ENCODE measurements at places on chromosomes 2 and 18.

- peaks cover 72% of the 10 kb centered on the region for H3K36me3 ChIP-seq
- H3K4me1 ChIP-seq = peaks cover 4% of the 10 kb centered on the region
- H3K4me3 ChIP-seq = no peak overlapping the region
- no peak overlapping the region for H3K27ac ChIP-seq
- H3K27me3 ChIP-seq = no peaks in the 10 kb centered on the region
- no peak for DNase-seq
Measured at GRCh38 chr2:108454440-108454839, 5.4 kb downstream of the GCC2 start.

DNA sequence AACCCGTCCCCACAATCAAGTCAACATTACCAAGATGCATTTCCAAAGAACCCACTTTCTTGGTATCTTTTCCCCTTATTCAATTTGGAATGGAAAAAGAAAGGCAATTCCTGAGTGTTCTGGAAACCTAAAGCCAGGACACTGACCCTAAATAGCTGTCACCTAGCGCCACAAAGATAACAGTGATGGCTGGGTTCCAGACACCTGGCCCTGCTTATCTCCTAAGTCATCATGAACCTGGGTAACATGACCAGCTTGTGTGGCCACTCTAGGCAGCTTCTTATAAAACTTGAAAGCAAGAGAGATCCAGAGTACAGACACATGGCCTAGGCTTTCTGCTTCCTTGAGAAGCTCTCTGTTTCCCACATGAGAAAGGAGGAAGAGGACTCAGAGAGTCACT is 95.4 kb downstream of the BOD1L2 start:
- no peak overlapping the region for H3K4me3 ChIP-seq
- H3K27ac ChIP-seq = no peak overlapping the region
- DNase-seq = no peak
- H3K4me1 ChIP-seq = no peaks in the 10 kb centered on the region

DNA sequence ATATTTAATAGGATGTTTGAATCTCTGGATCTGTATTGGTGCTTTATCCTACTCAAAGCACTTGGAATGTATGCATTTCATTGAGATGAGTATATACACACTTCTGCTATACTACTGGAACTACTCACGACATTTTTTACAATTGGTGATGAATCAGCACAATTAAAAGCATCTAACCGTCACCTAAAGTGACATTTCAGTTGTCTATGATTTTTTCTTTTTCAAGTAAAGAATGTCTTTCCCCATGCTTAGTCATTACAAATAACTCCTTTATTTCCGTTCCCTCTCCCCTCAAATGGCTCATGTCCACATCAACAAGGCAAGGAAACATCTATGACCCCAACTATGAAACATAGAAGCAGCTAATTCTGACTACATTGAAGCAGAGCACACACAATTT is 77.3 kb downstream of the CLIP4 start:
- no peak for DNase-seq
- H3K4me3 ChIP-seq = no peak overlapping the region
- H3K27ac ChIP-seq = no peak overlapping the region
- no peaks in the 10 kb centered on the region for H3K27me3 ChIP-seq
- no peaks in the 10 kb centered on the region for H3K36me3 ChIP-seq

GRCh38 chr2:62334440-62335058 is 138.6 kb downstream of the B3GNT2 start:
- no peaks in the 10 kb centered on the region for H3K27me3 ChIP-seq
- no peaks in the 10 kb centered on the region for H3K4me1 ChIP-seq
- DNase-seq = no peak
- H3K4me3 ChIP-seq = no peak overlapping the region

- H3K27ac ChIP-seq = peak overlapping the region; percentile 23
- no peaks in the 10 kb centered on the region for H3K27me3 ChIP-seq
- peaks cover 10% of the 10 kb centered on the region for H3K36me3 ChIP-seq
- peaks cover 37% of the 10 kb centered on the region for H3K4me1 ChIP-seq
- no peak overlapping the region for H3K4me3 ChIP-seq
Measured at GRCh38 chr2:36477746-36478145, 120.2 kb downstream of the FEZ2 start.

DNA sequence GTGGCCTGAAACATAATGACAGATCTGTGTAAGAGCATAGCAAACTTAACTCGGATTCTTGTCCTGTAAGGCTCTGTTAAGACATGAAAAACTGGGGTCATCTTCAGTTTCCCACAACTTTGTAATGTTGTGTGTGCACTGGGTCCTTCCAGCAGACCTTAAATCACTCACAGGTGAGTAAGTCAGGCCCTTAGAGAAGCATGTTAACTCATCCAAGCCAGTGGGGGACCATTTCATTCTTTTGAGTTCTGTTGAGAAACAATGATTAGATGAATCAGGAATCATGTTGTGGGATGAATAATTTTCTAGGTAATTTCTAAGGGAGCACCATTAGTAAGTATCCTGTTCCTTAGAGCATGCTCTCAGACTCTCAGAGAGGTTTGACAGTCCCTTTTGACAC is 167.1 kb downstream of the ESCO1 start:
- H3K27me3 ChIP-seq = no peaks in the 10 kb centered on the region
- no peaks in the 10 kb centered on the region for H3K4me1 ChIP-seq
- no peak overlapping the region for H3K27ac ChIP-seq
- no peak for DNase-seq
- no peaks in the 10 kb centered on the region for H3K36me3 ChIP-seq

DNA sequence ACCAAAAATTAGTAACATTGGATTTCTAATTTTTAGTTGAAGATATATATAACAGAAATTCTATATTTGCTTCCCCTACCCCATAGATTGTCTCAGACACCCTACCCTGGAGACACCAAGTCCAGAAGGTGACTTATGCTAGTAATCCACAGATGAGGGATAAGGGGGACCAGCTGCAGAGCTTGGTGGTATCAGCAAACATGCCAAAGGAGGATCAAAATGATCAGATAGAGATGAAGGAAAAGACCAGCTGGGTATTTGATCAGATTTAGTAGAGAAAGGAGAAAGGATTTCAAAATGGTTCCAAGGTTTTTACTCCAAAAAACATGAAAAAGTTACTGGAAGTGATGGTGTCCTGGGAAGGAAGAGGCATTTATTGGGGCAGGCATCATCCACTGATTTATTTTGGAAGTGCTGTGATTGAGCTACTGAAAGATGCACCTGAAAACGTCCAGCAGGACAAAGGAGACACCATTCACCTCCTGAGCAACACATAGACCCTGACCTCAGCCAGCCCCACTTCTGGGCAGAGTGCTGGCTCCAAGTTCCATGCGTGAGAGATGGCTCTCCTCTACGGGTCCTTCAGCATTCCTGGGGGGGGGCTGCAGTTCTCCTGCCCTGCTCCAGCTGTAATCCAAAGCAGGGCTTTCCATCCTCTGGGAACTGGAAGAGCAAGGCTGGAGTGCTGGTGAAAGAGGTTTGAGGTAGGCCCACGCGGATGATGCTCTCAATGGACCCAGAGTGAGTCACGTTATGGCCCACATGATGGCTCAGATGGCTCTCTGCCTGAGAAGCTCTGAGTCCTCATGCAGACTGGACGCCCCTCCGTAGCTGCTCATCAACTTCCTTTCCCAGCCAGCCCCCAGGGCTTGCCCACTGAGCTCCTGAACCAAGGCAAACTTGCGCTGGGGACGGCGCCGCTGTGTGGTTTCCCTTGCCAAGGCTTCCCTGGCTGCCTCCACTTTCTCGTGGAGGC is 3.7 kb upstream of the LRRFIP1 start:
- no peak for DNase-seq
- H3K4me3 ChIP-seq = no peak overlapping the region
- H3K36me3 ChIP-seq = no peaks in the 10 kb centered on the region
- no peaks in the 10 kb centered on the region for H3K27me3 ChIP-seq
- no peak overlapping the region for H3K27ac ChIP-seq

- no peak overlapping the region for H3K27ac ChIP-seq
- no peaks in the 10 kb centered on the region for H3K27me3 ChIP-seq
- DNase-seq = no peak
- no peak overlapping the region for H3K4me3 ChIP-seq
- no peaks in the 10 kb centered on the region for H3K36me3 ChIP-seq
Measured at GRCh38 chr18:70705831-70706416, 417.1 kb downstream of the SOCS6 start.

- H3K27ac ChIP-seq = no peak overlapping the region
- no peak overlapping the region for H3K4me3 ChIP-seq
- H3K36me3 ChIP-seq = no peaks in the 10 kb centered on the region
- DNase-seq = no peak
- no peaks in the 10 kb centered on the region for H3K4me1 ChIP-seq
Measured at GRCh38 chr2:16281451-16282335, 341.3 kb downstream of the MYCN start.

DNA sequence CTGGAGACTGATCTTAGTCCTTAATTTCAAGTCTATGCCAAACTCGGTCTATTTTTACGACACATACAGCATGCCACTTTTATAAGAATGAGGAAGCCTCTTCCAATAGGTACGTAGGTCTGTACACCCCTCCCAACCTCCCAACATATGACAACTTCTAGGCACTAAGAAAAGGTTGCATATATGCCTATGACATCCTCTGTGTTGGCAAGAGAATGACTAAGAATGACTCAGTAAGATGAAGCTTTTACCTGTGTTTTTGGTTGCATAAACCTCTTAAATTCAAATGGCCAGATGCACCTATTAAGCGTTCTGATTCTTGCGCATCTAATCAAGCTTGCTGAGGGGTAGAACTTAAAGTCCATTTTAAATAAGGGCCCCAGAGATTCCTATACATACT is 586.4 kb upstream of the ZEB2 start:
- no peak overlapping the region for H3K4me3 ChIP-seq
- H3K27me3 ChIP-seq = no peaks in the 10 kb centered on the region
- no peak overlapping the region for H3K27ac ChIP-seq
- DNase-seq = no peak

GRCh38 chr2:173898178-173898668 is 67.0 kb downstream of the SP3 start:
- no peak overlapping the region for H3K27ac ChIP-seq
- no peaks in the 10 kb centered on the region for H3K4me1 ChIP-seq
- no peaks in the 10 kb centered on the region for H3K36me3 ChIP-seq
- no peaks in the 10 kb centered on the region for H3K27me3 ChIP-seq
- no peak for DNase-seq

DNA sequence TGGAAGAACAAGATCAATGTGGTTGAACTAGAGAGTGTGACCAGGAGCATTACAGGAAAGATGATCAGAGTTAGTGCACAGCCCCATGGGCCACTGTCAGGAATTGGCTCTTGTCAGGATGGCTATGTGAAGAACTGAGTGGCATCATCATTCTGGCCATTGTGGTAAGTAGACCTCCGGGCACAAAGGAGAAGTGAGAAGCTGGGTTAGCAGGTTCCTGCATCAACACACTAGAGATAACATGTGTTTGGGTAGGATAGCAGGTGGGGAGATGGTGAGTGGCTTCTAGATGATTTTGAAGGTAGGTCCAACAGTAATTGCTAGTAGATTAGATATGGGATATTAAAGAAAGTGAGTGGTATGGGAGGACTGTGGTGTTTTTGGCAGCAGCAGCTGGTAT is 408.2 kb downstream of the TSN start:
- no peaks in the 10 kb centered on the region for H3K4me1 ChIP-seq
- DNase-seq = no peak
- H3K27ac ChIP-seq = no peak overlapping the region
- H3K4me3 ChIP-seq = no peak overlapping the region

GRCh38 chr2:110948027-110948674 is 172.6 kb upstream of the BCL2L11 start:
- H3K36me3 ChIP-seq = no peaks in the 10 kb centered on the region
- no peaks in the 10 kb centered on the region for H3K27me3 ChIP-seq
- H3K4me1 ChIP-seq = peaks cover 22% of the 10 kb centered on the region
- H3K4me3 ChIP-seq = no peak overlapping the region

- peak overlapping the region; percentile 93 for H3K27ac ChIP-seq
- H3K4me3 ChIP-seq = no peak overlapping the region
- H3K36me3 ChIP-seq = no peaks in the 10 kb centered on the region
Measured at GRCh38 chr2:102229141-102229769, 42.4 kb downstream of the IL1RL2 start.

DNA sequence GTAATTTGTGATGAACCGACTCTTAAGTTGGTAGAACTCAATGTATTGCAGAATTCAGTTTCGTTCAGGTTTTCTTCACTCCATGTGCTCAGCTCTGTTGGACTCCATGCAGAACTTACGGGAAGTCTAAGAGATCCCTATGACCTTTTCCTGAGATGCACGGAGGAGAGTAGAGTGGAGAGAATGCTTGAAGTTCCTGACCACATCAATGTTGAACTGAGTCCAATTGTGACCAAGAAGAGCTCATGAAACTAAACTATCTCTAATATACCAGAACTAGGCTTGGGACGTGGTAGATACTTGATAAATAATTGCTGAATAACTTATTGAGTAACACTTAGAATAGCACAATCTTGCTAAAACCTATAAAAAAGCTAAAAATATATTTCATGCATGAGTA is 47.2 kb downstream of the TMEM178A start:
- H3K27me3 ChIP-seq = no peaks in the 10 kb centered on the region
- no peaks in the 10 kb centered on the region for H3K36me3 ChIP-seq
- H3K4me3 ChIP-seq = no peak overlapping the region
- H3K27ac ChIP-seq = no peak overlapping the region
- H3K4me1 ChIP-seq = no peaks in the 10 kb centered on the region

GRCh38 chr2:26164641-26165211 is 8.2 kb upstream of the GAREM2 start:
- no peaks in the 10 kb centered on the region for H3K36me3 ChIP-seq
- no peak for DNase-seq
- H3K27me3 ChIP-seq = no peaks in the 10 kb centered on the region
- H3K4me1 ChIP-seq = peaks cover 4% of the 10 kb centered on the region
- H3K4me3 ChIP-seq = no peak overlapping the region

DNA sequence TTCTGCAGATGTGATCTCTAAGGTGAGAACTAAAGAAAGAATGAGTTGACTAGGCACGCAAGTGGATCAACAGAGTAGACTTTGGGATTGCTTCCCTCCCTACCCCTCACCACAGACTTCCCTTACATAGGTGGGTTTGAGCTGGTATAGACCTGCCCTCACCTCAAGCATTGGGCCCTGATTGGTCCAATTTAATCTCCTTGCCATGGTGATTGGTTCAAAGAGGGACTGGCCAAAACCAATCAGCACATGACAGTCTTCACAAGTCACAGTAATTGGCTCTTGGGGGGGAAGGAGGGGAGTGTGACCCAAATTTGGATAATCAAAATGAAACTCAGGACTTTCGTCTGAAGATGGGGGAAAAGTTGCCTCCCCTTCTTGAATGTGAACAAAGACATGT is 36.6 kb upstream of the LNPK start:
- H3K27ac ChIP-seq = no peak overlapping the region
- no peaks in the 10 kb centered on the region for H3K4me1 ChIP-seq
- DNase-seq = no peak

DNA sequence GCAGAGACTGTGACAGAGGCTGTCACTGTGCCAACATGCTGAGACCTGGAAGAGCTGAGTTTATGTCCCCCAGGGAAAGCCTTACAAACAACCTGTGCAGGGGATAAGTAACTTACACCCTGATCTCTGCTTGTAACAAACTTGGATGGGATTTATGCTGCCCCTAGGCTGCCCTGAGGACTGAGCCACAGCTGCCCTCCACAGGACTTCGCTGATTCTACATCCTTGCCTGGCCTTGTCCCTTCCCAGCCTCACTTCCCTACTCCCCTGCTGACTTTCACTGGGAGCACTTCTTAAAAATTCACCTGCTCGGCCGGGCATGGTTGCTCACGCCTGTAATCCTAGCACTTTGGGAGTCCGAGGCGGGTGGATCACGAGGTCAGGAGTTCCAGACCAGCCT is 45.9 kb upstream of the ASAP2 start:
- H3K27ac ChIP-seq = no peak overlapping the region
- no peaks in the 10 kb centered on the region for H3K27me3 ChIP-seq
- no peaks in the 10 kb centered on the region for H3K36me3 ChIP-seq
- H3K4me1 ChIP-seq = no peaks in the 10 kb centered on the region

Data from psoas muscle (tissue), 8 donors.